Foreskin keratinocyte (primary cell): ENCODE measurements at places on chromosomes 7 and 10.

DNA sequence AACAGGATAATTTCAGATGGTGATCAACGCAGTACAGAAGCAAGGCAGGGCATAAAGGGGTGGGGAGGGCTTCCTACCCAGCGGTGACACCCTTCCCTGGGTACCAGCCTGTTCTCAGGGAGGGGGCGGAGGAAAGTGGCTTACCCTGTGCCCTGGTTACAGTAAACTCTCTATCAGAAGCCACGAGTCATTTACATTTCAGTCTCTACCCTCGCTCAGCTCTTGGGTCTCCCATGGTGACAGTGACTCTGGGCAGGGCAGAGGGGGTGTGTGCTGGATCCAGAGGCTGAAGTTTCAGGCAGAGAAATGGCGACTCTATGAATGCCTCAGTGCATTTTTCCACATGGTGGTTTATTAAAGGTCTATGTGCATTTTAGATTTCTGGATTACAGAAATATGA, 107.0 kb downstream of the ADARB2 start:
- DNase-seq, result no peak

DNA sequence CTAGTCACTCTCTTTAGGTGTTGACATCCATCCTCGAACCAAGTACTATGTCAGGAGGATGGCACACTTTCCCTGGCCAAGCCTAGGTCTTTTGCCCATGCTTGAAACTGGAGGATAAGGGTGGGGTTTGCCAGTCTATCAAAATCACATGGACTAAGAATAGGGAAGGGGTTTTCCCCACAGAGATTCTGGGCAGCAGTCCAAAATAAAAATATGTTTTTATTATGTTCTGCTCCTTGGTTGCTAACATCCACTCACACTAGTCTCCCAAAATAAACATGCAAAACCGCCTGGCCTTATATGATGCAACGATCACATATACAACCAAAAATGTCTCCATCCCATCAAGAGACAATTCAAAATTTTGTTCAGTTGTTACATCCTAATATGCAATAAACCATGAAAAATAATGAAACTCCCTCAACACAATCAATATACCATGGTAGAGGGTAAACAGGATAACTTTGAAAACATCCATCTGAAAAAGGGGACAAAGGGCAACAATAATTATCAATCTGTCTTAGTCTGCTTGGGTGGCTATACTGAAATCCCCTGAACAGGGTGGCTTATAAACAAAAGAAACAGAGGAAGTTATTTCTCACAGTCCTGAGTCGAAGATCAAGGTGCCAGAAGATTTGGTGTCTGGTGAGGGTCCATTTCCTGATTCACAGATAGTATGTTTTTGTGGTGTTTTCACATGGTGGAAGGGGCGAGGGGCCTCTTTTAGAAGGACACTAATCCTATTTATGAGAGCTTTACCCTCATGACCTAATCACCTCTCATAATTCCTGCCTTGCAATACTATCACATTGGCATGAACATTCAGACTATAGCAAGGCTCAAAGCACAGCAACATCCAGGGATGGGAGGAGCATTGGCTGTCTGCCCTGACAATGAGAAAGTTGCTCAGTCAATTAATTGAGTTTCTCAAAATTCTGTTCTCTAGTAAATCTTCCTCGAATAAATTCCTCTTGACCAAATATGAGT, 159.3 kb downstream of the ETV1 start:
- peak; percentile 74 for DNase-seq

DNA sequence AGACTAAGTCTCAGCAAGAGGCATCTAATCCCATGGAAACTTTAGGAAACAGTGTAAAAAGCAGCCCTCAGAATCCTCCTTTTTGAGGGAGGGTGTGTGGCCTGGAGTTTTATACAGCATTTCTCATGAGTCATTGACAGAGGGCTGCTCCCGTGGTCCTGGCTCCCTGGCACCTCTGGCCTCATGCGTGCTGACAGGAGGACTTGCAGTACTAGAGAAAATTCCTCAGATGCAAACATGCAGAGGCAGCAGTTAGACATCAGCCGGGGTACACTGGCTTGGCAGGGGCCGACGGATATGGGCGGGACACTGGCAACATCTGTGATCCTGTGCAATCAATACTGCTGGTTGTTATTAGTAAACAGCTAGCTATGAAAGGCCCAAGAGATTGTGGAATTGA, 925.1 kb upstream of the CELF2 start:
- peak; percentile 24 for DNase-seq

GRCh38 chr7:21128062-21128817, 299.6 kb upstream of the SP4 start:
- peak; percentile 53 for DNase-seq

DNA sequence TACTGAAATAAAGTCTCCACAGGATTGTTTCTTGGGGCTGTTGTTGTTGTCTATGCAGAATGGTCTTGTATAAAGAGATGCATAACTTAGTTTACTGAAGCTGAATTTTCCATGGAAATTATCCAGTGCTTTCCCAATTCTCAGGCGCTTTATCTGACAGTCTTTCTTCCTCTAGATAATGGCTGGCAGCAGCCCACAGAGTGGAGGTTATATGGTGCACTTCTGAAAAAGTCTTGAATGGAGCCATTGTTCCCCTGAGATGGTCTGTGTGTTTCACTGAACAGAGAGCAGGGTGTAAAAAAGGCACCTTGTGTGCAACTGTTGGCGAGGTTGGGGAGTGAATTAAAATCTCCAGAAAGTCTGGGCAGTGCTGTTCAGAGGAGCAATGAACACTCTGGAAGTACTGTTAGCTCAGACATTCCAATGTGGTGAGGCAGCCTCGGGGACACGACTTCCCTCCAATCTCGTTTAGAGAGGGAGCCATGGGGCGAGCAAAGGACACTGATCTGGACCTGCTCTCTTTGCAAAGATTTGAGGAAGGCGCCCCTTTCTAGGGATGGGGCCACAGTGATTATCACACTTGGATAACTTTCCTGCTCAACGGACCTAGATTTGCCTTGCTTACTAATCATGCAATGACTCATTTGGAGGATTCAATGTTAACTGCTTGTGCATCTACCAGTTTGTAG, 2.0 kb upstream of the PLCE1 start:
- peak; percentile 65 for DNase-seq
